ENCODE measurements at places on chromosomes 13 and 19.

DNA sequence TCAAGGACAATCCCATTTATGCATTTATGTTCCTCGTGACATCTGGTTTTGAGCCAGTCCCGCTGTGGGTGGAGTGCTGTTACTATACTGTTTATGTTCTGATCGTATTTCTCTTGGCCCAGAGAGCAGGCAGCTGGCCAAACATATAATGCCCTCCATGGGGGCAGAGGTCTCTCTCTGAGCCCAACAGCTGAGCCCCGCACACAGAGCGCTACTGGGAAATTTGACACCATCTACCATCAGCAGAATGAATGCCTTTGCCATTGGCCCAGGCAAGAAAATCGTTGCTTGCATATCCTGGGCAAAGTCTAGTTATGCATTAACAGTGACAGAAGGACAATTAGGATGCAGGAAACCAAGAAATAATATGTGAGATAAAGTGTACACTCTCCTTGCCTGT is 126.8 kb upstream of the CACNA1A start:
- DNase-seq, result no peak

DNA sequence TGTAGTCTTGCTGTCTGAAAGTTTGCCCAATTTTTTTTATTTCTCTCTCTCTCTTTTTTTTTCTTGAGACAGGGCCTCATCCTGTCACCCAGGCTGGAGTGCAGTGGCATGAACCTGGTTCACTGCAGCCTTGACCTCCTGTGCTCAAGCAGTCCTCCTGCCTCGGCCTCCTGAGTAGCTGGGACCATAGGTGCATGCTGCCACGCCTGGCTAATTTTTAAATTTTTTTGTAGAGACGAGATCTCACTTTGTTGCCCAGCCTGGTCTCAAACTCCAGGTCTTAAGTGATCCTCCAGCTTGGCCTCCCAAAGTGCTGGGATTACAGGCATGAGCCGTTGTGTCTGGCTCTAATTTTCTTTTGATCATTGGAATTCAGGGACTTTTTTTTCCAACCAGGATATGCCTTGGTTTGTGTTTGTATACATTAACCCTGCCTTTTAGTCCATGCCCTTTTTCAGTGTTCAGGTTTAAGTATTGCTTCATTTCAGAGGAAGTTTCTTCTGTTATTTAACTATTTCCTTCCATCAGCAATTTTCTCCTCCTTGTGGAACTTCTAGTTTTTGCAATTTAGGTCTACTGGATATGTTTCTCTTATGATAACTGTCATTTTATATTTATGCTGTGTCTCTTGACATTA is 201.4 kb downstream of the PCCA start:
- DNase-seq, result no peak

DNA sequence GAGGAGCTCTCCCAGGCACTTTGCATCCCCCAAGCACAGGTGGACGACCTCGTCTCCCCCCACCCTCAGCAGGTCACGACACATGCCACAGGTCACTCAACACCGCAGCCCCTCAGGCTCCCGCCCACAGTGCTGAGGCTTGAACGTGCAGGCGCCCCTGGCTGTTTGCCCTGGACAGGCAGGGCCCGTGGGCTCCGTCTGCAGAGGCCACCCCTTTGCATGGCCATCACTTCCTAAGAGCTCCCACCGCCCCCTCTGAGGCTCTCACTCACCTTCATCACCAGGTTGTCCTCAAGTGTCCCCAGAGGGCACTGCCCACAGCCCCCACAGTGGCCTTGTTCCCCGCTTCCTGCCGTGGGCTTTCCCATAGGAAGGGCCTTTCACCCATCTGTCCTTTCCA is 132.1 kb upstream of the MCF2L start:
- DNase-seq, result no peak

DNA sequence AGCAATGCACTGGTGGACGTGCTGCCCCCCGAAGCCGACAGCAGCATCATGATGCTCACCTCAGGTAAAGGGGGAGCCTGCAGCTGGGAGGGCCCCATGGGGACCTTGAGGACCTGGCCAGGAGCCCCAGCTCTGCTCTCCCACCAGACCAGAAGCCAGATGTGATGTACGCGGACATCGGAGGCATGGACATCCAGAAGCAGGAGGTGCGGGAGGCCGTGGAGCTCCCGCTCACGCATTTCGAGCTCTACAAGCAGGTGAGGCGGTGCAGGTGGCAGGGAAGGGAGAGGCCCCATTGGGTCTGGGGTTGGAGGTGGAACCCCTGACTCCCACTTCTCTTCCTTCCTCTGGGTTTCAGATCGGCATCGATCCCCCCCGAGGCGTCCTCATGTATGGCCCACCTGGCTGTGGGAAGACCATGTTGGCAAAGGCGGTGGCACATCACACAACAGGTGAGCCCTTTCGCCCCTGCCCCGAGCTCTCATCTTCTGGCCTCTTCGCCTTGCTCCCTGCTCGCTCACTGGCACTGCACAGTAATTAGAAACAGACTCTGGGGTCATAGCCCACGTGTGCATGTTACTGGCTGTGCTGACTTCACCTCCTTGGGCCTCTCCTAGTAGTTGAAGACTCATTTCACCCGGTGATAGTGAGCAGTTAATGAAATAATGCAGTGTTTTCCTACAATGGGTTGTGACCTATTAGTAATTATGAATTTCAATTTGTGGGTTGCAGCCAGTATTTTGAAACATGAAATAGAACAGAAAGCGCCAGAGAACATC is 3.6 kb downstream of the PSMC4 start:
- no peak for DNase-seq

DNA sequence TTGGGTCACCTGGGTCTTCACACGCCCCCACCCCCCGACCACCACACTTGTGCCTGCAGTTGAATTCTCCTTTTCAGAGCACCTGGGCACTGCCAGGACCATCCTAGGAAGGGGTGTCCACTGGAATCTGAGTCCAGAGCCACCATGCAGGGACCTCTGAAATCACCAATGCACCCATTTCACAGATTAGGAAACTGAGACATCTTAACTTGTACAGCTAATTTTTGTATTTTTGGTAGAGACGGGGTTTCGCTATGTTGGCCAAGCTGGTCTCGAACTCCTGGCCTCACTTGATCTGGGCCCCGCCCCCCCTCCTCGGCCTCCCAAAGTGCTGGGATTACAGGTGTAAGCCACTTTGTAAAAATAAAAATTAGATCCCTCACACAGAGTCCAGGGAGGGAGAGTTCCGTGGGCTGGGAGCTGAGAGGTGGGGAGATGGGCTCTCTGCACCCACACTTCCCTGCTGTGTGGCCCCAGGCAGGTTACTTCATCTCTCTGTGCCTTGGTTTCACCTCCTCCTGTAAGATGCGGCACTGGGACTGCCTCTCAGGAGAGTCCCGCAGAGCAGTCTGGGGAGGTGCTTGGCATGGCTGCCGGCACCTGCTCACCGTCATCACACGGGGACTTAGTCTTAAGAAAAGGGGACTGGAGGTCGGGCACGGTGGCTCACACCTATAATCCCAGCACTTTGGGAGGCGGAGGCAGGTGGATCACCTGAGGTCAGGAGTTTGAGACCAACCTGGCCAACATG is 45.9 kb upstream of the C19orf12 start:
- no peak for DNase-seq

- peak; percentile 26 for DNase-seq
Observed at GRCh38 chr13:25266706-25267105, 20.6 kb downstream of the MTMR6 start.

DNA sequence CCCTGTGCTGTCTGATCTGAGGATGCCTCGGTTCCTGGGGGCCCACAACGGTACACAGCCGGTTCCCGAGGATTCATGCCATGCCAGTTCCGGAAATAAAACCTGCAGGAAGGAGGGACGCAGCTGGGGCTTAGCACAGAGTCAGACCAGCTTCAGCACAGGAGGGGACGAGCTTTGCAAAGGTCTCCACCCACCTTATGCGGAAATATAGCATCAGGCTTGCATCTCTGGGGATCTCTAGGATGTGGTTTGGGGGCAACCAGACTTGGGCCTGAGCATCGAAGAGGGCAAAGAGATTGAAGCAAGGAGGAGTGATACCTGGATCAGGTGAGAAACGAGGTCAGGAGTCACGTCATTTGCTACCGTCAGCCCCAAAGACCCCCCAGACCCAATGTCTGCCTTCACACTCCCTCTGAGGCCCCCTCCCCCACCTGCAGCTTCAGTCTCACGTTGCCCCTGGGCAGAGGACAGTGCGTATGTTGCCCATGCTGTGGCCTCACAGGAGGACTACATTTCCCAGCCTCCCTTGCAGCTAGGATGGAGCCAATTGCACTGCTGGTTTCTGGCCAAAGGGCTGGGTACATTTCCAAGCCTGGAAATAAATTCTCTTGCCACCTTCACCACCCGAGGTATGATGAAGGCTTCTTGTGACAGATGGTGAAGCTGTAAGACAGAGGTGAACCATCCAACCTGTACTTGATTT is 12.1 kb downstream of the TYK2 start:
- DNase-seq, result no peak

- no peak for DNase-seq
Observed at GRCh38 chr19:11013771-11014170, 52.9 kb downstream of the SMARCA4 start.

- peak; percentile 92 for DNase-seq
Observed at GRCh38 chr13:97339019-97339987, 94.7 kb upstream of the RAP2A start.

GRCh38 chr13:97302611-97303010 is 80.5 kb downstream of the MBNL2 start:
- no peak for DNase-seq

GRCh38 chr13:109792416-109793059 is 6.2 kb upstream of the IRS2 start:
- no peak for DNase-seq

- no peak for DNase-seq
Observed at GRCh38 chr19:53002479-53002878, 11.2 kb upstream of the ERVV-1 start.

- DNase-seq, result no peak
Observed at GRCh38 chr13:37364956-37365355, 233.6 kb downstream of the POSTN start.

DNA sequence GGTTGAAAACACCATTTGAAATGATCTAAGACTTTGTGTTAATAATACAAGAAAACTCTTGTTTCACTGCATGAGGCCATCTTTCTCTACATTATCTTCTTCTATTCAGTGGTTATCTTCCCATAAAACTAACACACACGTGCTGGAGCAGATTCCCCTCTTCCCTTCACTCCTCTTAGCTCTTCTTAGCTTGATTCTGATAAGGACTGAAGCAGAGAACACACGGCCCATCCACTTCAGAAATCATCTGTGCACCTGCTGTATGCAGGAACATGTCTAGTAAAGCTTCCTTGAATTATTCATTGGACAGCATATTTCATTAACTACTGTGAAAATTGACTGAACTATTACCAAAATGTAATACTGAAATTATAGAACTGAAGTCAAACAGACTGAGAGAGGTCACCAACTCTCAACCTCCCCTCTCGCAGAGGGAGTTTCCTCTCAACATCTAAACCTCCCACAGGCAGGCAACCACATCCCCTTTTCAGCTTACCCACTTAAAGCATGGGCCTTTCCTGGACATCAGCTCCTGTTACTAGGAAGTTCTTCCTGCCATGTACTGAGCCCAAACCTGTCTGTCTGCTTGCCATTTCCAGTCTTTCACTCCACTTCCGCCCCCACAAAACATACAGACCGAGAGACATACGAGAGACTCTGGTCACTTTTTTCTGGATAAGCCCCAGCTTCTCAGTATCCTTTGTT is 113.9 kb downstream of the CRYL1 start:
- no peak for DNase-seq

DNA sequence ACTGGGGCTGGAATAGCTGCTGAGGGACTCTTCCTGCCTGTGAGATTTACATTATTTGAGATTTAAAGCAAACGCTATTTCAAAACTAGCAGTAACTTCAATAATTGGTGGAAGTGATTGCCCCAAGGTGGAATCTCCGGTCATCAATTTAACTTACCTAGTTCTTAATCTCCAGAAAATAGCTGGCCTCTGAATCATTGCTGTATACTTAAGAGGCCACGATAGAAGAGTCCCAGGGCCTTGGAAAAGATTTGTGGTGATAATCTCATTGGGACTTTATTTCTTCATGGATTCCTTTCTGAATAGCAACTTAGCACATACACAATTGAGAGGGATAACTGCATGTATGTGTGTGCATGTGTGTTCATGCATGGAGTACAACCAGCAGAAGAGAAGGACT is 120.2 kb downstream of the DNAJC15 start:
- peak; percentile 31 for DNase-seq

DNA sequence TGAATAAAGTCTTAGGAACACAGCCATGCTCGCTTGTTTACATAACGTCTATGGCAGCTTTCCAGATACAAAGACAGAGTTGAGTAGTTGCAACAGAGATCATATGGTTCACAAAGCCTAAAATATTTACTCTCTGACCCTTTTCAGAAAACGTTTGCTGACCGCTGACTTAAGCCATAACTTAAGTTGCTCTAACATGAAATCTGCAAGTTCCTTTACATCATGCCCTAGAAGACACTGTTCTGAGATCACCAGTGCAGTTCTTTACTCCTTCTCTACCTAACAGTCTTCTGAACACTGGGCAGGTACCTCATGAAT is 166.4 kb downstream of the DCLK1 start:
- DNase-seq, result peak; percentile 92

DNA sequence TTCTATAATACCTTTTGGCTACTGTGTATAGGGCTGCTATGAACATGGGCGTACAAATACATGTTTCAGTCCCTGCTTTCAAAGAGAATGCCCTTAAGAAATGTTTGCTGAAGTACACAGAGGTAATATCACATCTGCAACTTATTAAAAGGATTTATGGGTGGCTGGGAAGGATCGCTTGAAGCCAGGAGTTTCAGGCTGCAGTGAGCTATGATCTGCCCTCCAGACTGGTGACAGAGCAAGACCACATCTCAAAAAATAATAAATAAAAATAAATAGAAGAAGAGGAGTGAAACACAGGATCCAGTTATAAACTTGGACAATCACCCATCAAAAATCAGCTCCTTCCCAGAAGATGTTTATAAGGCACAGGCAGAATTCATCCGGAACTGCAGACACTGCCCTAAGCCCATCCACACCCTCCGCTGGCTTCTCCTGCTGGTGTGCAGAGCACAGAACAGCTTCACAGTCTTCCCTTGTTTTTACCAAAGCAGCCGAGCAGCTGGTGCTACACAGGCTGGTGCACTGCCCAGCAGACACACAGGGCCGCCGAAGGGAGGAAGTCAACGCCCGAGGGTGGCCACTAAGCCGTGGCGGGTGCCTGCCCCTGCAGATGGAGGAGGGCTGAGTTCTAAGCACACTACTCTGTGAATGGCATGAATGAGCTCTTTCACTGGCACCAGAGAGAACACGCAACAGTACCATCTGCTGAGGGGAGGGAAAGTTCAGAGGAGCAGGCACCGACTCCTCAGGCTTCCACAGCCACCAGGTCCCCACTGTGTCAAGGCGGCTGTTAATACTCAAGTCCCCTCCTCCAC is 44.0 kb downstream of the BRD4 start:
- no peak for DNase-seq

Measured in amniotic epithelial cell (primary cell).